ENCODE measurements at places on chromosomes 11 and 22. TPM values are rescaled to one million over a fixed set of nuclear protein-coding genes. Genes with fewer than 3 reads are reported as not detected.

DNA sequence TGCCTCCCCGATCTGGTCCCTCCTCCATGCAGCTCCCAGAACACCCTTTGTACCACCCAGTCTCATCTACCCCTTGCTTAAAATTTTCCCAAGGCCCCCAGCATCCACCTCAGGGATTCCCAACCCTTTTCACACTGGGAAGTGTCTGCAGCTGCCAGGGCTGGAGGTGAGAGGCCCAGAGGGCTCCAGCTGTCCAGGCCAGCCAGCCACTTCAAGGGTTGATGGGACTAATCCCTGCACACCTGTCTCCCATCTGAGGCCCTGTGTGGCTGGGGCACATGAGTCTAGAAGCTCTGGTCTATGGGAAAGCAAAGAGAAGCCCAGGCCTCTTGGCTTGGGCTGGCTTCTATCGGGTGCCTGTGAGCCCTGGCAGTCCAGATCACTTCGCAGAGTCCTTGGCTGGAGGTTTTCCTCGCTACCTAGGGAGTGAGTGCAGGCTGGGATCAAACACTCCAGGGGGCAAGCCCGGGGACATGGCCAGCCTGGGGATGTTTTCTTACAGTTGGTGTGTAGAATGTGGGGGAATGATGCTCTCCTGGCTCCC is 41.1 kb upstream of the TPBGL start:
- DNase-seq: no peak

- DNase-seq: no peak
These were observed 60.5 kb downstream of the OSBP2 start for GRCh38 chr22:30754971-30755758.

GRCh38 chr11:87779276-87780067 is 395.8 kb downstream of the RAB38 start:
- DNase-seq: no peak

- DNase-seq: no peak
These were observed 47.8 kb downstream of the TEAD1 start for GRCh38 chr11:12721816-12722604.

DNA sequence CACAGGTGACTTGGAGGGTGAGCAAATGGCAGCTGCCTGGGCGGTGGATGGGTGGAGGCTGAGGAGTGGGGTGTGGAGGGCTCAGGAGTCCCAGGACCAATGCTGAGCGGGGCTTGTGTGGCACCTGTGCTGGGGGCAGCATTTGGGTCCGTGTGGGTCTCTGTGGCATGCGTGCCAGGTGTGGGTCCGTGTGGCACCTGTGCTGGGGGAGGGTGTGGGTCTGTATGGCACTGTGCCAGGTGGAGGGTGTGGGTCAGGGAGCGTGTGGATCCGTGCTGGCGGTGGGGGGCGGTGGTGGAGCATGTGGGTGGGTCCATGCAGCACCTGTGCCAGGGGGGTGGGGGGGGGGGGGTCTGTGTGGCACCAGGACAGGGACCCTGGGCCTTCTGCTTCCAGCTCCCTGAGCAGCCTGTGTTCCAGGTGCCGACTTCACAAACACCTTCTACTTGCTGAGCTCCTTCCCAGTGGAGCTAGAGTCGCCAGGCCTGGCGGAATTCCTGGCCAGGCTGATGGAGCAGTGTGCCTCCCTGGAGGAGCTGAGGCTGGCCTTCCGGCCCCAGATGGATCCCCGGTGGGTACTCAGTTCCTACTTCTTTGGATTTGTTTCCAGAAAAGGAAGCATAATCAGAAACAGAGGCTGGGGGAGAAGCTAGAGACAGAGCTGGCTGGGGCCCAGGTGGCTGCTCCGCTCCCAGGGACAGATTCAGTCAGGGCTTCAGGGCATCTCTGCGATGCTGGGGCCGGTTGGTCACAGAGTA is 14.7 kb downstream of the SELENOO start:
- DNase-seq: no peak

DNA sequence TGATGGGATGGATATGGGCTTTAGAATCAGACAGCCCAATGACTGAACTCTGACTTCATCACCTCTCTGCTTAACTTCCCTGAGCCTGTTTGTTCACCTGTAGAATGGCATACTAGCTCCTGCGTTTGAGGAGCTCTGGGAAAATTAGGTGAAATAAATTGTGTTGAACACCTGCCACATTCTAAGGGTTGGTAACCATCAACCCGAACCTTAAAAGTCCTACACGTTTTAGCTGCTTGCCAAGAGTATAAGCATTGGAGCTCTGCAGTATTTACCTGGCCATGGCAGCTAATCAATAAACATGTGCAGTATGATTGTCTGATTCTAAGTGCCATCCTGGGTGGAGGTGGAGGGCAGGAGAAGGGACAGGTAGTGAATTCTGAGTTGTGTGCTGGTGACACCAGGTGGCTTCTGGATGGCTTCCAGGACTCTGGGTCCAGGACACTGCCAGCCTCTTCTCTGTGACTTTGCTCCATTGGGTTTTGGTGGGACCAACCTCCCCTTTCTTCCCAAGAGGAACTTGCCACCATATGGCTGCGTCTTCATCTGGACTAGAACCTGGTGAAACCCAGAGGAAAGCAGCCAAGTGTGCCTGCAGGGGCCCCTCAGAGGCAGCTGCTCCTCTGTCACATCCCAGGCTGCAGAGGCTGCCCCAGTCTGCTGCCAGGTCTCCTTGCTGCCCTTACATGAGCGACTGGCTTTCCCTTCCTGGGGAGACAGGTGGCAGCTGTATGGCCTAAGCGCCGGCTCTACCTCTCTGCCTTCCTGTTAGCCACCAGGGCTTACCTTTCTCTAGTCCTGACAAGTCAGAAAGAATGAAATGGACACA is 85.6 kb downstream of the CACNG2 start:
- DNase-seq: no peak

DNA sequence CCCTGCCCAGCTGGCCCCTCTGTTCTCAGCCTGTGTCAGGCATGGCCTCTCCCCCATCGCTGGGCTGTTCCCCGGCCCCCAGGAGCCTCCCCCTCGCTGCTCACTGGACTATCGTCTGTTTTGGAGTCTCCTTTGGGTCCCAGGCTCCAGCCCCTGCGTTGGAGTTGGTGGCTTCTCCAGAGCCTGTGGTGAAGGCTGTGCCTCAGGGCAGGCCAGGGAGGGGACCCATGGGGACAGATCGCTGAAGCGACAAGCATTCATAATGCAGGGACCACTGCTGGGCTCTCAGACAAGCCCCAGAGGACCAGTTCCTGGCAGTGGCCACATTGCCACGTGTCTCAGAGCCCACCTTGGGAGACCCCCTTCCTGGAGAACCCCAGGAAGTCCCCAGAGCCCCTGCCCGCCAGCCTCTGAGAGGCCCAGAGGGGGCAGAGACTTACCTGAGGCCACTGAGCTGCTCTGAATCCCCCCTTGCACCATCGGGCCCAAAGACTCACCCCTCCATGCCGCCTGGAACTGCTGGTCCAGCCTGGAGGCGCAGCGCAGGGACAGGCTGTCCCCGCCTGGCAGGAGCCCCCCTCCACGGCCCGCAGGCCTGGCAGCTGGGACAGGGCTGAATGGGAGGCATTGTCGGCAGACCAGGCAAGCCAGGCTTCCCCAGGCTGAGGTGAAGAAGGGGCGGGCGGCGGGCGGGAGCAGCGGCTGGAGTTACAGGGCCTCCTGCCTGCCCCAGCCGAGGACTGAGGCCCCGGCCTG is at the start of gene CHADL:
TSS of gene CHADL (minus strand) at position 555 of the 756 bp plus-strand sequence. CDS start at position 505, 50 bp downstream.
- DNase-seq: no peak

DNA sequence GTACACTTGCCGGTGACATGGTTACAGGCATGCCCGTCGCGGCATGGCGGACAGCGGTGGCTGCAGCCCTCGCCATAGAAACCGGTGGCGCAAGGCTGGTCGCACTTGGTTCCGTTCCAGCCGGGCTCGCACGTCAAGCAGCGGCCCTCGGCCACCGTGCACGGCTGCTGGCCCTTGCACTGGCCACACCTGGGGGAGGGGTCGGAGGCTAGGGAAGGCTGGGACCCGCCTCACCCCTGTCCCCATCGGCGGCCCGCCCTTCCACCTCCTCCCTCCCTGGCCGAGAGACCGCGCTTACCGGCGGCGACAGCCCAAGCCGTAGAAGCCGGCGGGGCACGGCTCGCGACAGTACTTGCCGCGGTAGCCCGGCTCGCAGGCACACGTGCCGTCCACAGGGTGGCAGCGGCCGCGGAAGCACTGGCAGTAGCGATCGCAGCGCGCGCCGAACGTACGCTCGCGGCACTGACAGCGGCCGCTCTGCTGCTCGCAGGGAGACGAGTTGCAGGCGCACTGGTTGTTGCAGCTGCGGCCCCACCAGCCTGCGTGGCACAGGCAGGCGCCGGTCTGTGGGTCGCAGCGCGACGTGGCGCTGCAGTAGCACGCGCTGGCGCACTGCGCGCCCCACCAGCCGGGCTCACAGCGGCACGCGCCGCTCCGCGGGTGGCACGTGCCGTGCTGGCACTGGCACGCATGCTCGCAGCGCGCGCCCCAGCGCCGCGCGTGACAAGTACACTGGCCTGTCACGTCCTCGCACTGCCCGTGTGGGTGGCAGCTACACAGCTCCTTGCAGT is 6.7 kb downstream of the SCARF2 start:
- DNase-seq: no peak

POLD4 gene
- 214 TPM for polyA plus RNA-seq

TBX10 gene
- not detected for polyA plus RNA-seq

PIK3IP1 gene
- polyA plus RNA-seq: 3.7 TPM

OR5M11 gene
- not detected for polyA plus RNA-seq

PRODH gene
- 14.4 TPM for polyA plus RNA-seq

MRGPRX4 gene
- polyA plus RNA-seq: not detected

OR4C11 gene
- not detected for polyA plus RNA-seq

SLC17A6 gene
- polyA plus RNA-seq: not detected

IRF7 gene
- polyA plus RNA-seq: 48.4 TPM

E2F8 gene
- polyA plus RNA-seq: 0.73 TPM

OR5P2 gene
- polyA plus RNA-seq: not detected

OR8A1 gene
- not detected for polyA plus RNA-seq

SPON1 gene
- 2.9 TPM for polyA plus RNA-seq

TIGD3 gene
- polyA plus RNA-seq: 0.80 TPM
